ENCODE measurements at places on chromosomes 1 and 21. TPM values are rescaled to one million over a fixed set of nuclear protein-coding genes. Genes with fewer than 3 reads are reported as not detected.

The CHI3L2 gene
- total RNA-seq, result not detected

The IL20 gene
- not detected for total RNA-seq

The AADACL4 gene
- total RNA-seq, result not detected

The LMO4 gene
- total RNA-seq, result 1.7 TPM

The KRTAP10-2 gene
- total RNA-seq, result not detected

The PGLYRP3 gene
- not detected for total RNA-seq

The FCRLB gene
- total RNA-seq, result 1.5 TPM

The NID1 gene
- total RNA-seq, result 27.2 TPM

The GABPA gene
- 19.9 TPM for total RNA-seq

The RHCE gene
- 0.17 TPM for total RNA-seq

The OPTC gene
- not detected for total RNA-seq

The GMEB1 gene
- total RNA-seq, result 12.2 TPM

The PPM1J gene
- 10.1 TPM for total RNA-seq

Measured in G401 (cell line).